Stimulated activated CD8-positive, alpha-beta memory T cell treated with anti-CD3 and anti-CD28 coated beads, Interleukin-12 subunit alpha, Interleukin-12 subunit beta, amount 100 ng/mL, for 4 hours (primary cell): ENCODE measurements at places on chromosomes 11 and 22.

- no peak for DNase-seq
Observed at GRCh38 chr11:134904103-134904790, 492.2 kb upstream of the B3GAT1 start.

DNA sequence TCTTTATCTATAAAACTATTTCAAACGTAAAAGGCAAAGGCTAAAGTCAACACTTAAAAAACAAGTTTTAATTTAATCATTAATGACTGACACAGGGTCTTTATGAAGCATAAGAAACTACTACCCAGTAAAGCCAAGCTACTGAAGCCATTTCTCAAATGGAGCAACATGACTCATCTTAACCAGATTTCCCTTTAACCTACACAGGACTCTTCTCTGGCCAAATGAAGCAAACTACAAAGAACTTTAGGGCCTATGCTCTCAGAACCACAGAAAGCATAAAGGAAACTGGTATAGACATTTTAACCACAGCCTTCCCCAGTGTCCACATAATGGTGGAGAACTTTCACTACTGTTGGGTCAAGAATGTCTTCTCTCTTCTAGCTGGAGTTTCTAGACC is 34.7 kb downstream of the ALG9 start:
- no peak for DNase-seq

GRCh38 chr11:27150098-27150497 is 109.5 kb downstream of the BBOX1 start:
- DNase-seq: no peak

- DNase-seq: no peak
Observed at GRCh38 chr11:7525424-7525823, 11.6 kb downstream of the PPFIBP2 start.

DNA sequence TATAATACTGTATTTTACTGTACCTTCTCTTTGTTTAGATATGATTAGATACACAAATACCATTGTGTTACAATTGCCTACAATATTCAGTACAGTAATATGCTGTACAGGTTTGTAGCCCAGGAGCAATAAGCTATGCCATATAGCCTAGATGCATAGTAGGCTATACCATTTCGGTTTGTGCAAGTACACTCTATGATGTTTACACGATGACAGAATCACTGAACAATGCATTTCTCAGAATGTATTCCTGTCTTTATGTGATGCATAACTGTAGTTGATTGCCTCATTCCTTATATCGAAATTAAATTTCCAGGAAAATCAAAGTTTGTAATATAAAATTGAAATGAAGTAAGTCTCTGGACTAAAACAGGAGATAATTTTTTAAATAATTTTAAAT is 49.3 kb upstream of the OR5P2 start:
- no peak for DNase-seq

DNA sequence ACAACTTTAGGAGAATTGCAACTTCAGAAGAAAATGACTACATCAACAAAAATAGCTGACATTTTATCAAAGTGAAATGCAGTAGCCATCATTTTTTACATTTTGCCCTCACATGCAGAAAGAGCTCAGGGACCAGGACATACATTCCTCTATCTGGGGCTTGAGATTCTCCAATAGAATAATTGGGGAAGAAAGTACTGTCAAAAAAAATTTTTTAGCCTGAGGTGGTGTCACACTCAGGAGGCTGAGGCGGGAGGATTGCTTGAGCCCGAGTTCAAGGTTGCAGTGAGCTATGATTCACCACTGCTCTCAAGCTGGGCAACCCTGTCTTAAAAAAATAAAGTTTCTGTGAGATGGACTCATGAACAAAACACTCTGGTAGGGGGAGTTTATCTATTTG is 32.2 kb upstream of the DEPDC7 start:
- DNase-seq: no peak

- no peak for DNase-seq
Observed at GRCh38 chr11:120391292-120391691, 55.1 kb downstream of the ARHGEF12 start.

GRCh38 chr11:59076876-59077571 is 9.1 kb upstream of the GLYATL1B start:
- DNase-seq: no peak

DNA sequence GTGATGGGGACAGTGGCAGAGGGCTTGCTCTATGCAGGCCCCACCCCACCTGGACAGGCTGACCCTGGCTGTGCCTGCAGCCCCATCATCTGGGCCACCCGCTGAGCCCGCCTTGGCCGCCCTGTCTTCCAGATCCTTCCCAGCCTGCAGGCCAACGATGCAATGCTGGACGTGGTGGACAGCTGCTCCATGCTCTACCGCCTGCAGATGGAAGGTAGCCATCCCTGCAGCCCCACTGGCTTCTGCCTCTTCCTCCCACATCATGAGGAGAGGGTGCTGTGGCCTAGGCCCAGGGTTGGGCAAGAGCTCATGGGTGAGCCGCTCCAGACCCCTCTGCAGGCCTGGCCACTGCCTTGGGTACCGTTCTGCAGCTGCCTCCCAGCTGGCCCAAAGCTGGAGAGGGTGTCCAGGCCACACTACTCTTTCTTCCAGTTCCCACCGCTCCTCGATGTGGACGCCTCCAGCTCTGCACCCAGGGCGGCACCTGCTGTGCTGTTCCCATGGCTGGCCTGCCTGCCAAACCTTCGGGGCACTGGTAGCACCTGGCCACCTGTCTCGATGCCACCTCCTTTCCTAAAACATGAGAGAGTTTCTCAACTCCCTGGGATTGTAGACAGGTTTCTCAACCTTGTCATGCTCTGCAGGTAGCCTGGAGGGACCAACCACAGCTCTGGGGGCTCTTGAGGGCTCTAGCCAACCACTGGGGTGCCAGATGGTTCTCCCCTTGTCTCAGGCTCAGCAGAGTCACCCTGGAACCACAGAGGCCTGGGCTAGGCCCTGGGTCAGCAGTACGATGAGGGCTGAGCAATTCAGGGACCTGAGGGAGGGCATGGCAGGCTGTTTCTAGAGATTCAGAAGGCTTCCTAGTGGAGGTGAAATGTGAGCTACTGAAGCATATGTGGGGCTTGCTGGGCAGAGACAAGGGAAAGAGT is 9.5 kb upstream of the GTSE1 start:
- no peak for DNase-seq

DNA sequence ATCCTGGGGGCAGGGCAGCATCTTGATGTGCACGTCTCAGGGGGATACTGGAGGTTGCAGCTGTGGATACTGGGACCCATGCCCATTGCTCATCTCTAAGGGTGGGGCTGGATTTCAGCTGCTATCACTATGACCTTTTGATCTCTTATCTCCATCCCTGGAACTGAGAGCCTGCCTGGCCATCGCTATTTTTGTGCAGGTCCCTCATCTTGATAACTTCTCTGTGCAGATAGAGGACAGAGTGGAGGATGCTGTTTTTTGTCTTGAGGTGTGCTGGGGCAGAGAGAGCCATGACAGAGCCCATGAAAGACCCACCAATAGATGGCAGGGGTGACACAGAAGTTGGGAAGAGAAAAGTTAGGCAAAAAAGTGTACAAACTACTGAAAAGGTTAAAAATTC is 5.1 kb upstream of the INSC start:
- no peak for DNase-seq

DNA sequence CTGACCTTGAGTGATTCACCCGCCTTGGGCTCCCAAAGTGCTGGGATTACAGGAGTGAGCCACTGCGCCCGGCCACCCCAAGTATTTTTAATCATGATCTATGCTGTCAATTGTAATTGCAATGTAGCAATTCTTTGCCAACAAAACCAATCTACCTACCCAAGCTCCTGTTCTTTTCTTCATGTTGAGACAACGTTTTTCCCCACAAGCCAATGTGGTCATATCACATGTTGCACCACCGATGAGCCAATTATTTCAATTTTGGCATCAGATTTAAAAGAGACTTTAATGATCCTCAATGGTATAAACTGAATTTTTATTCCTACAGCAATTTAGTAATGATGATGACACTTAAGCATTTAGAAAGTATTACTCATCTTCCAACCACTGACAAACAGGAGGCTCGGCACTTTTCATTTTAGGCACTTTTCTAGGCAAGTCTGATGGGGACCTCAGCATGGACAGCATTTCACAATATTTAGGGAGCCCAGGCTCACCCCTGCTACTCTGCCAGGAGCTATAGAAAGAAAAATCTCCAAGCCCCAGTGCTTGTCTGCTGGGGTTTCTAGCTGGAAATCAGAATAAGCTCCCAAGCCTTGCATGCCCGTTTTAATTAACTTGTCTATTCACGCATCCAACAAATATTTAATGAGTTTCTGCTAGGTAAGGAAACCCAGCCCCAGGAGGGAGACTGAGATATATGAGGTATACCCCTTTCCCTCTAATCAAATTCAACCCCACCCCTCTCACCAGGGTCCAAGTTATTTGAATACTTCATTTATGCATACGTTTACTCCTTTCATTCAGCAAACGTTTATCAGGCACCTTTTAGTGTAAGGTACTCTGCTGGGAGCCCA is 291.4 kb downstream of the ST3GAL4 start:
- DNase-seq: no peak

DNA sequence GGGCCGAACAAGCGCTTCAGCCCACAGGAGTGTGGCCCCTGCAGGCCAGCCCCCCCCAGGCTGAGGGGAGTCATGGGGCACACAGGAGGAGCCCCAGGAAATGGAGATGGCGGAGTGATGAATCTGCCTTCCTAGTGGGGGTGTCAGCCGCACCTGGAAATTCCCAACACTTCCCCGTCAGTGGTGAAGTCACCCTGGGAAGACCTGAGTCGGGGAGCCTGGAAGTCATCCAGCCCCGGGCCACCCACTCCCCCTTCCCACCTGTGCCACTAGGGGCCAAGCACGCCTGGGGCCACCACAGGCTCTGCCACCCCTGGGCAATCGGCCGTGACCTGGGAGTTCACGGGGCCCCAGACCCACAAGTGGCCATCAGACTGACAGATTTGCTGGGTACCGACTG is 12.6 kb downstream of the WNT7B start:
- no peak for DNase-seq

GRCh38 chr22:29956680-29957079 is 73.7 kb downstream of the MTMR3 start:
- DNase-seq: no peak

- DNase-seq: no peak
Observed at GRCh38 chr11:102476812-102477211, 24.2 kb upstream of the TMEM123 start.

DNA sequence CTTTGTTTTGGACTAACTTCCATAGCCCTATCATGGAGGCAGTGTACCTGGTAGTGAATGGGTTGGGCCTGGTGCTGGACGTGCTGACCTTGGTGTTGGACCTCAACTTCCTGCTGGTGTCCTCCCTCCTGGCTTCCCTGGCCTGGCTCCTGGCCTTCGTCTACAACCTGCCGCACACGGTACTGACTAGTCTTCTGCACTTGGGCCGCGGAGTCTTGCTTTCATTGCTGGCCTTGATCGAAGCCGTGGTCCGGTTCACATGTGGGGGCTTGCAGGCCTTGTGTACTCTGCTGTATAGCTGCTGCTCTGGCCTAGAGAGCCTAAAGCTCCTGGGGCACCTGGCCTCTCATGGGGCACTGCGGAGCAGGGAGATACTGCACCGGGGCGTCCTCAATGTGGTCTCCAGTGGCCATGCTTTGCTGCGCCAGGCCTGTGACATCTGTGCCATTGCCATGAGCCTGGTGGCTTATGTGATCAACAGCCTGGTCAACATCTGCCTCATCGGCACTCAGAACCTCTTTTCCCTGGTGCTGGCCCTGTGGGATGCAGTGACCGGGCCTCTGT is 846 bp downstream of the RNF26 start:
- DNase-seq: no peak

DNA sequence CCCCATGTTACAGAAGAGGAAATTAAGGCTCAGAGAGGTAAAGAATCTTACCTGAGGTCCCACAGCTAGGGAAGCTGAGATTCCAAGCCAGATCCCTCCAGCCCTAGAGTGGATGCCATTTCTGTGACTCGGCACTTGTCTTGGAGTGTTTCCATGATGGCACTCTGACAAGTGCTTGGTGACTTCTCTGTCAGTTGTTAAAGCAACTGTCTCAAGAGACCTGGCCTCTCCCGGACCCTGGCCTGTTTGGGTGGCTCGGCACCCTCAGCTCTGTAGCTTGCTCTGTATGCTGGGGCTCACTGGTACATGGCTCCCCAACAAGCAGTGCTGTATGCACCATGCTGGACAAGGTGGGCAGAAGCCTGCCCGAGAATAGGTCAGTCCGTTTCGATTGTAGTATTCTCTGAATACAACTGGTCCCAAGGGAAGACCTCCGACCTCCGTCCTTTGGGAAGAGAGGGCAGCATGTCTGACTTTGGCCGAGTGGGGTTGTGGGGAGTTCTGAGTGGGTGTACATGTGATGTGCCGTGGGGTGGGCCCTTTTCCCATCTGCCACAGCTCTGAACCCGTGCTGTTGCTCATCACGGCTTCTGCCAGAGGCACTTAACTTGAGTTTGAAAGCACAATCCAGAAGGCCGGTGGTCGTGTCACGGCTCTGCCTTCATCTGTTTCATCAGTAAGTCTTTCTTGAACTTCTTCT is 12.4 kb downstream of the ACO2 start:
- DNase-seq: no peak

GRCh38 chr11:42543844-42544419 is 767.9 kb upstream of the API5 start:
- DNase-seq: no peak

- DNase-seq: no peak
Observed at GRCh38 chr11:63756919-63757761, 11.4 kb downstream of the ZFTA start.

DNA sequence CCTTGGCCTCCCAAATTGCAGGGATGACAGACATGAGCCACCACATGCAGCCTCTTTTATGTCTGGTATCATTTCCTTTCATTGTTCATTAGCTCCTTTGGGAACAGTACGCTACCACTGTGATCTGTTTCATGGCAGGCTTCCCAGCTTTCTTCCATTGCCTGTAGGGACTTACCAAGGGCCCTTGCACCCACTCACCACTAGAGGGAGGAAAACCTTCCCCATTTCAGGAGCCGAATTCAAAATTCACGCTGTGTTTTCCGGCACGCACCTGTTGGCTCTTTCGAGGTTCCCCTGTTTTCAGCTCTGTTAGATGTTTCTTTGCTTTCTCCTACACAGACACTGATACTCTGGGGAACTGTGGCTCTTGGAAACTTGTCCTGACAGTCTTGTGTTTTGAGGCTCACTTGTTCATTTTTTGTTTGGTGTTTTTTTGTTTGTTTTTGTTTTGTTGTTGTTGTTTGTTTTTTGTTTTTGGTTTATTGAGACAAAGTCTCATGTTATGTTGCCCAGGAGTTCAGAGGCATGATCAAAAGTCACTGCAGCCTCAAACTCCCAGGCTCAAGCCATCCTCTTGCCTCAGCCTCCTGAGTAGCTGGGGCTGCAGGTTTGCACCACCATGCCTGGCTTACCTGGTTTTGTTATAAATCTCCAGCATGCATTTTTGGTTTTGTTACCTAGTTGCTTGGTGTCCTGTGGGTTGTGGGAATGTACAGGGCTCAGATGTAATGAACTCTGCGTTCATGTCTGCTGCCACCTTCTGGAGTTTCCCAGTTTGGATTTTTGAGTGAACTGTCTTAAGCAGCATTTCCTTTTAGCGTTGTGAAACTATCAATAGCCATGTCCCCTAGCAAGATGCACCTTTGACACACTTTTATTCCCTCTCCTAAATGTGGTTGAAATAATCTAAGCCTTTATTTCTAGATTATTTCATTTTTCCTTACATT is 2.3 kb downstream of the KRTAP5-11 start:
- DNase-seq: no peak

- DNase-seq: no peak
Observed at GRCh38 chr11:67571443-67571842, 12.2 kb upstream of the GSTP1 start.
